CD8-positive, alpha-beta T cell (primary cell): ENCODE measurements at places on chromosomes 7 and 10.

DNA sequence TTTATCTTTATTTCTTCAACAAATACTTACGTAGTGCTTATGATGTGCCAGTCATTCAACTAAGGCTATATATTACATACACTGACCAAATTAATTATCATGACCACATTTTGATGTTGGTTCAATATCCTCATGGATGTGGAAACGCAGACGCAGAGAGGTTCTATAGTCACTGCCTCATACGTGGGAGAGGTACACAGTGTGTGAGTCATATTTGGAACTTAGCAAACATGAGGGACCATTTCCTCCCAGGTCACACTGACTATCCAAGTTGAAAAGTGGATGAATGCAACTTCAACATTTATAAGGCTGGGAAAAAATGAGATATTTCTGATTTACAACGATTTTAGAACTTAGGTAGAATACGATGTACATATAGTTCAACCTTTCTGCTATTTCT is 113.6 kb downstream of the PRLHR start:
- no peak for DNase-seq

- DNase-seq, result no peak
Measured at GRCh38 chr10:126628746-126629145, 41.7 kb downstream of the C10orf90 start.

GRCh38 chr10:85651497-85651882 is 715.1 kb downstream of the GRID1 start:
- no peak for DNase-seq

- DNase-seq, result no peak
Measured at GRCh38 chr10:53744746-53745145, 972.2 kb upstream of the MBL2 start.

DNA sequence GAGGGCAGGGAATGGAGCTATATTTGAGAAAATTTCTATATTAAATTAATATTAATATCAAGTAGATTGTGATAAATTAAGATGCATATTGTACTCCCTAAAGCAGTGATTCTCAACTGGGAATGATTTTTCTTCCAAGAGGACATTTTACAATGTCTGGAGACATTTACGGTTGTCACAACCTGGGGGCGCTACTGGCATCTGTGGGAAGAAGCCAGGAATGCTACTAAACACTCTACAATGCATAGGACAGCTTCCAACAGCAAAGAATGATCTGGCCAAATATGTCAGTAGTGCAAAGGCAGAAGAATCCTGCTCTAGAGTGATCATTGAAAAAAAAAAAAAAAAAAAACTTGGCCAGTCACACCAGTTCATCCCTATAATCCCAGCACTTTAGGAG is 100.0 kb downstream of the LSM5 start:
- DNase-seq, result no peak

DNA sequence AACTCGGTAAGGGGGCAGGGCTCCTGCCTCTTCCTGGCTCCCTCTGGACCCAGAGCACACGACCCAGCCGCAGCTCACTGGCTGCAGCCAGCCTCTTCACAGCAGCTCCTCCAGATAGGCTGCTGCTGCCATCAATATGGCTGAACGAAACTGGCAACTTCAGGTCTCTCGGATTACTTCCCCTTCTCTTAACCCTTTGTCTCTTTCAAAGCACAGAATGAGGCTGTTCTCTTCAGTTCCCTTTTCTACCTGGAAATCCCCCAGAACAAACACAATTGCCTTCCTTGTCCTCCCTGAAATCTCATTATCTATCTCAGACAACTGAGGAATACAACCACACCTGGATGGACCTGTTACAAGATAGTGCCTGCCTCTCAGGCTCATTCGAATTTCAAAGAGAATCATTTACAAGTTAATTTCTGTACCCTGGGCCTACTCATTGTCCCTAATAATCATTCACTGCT is 193.4 kb upstream of the MBL2 start:
- no peak for DNase-seq

GRCh38 chr7:135712796-135713195 is 15.2 kb downstream of the SLC13A4 start:
- DNase-seq, result no peak

DNA sequence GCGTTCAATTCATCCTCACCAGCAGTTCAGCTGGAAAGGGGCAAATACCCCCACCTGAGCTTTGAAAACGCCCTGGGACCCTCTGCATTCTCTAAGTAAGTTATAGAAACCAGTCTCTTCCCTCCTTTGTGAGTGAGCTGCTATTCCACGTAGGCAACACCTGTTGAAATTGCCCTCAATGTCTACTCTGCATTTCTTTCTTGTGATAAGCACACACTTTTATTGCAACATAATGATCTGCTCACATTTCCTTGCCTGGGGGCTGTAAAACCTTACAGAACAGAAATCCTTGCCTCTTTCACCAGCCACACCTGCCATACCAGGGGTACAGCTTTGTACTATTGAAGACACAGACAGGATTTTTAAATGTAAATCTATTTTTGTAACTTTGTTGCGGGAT is 155.8 kb upstream of the LANCL2 start:
- no peak for DNase-seq

DNA sequence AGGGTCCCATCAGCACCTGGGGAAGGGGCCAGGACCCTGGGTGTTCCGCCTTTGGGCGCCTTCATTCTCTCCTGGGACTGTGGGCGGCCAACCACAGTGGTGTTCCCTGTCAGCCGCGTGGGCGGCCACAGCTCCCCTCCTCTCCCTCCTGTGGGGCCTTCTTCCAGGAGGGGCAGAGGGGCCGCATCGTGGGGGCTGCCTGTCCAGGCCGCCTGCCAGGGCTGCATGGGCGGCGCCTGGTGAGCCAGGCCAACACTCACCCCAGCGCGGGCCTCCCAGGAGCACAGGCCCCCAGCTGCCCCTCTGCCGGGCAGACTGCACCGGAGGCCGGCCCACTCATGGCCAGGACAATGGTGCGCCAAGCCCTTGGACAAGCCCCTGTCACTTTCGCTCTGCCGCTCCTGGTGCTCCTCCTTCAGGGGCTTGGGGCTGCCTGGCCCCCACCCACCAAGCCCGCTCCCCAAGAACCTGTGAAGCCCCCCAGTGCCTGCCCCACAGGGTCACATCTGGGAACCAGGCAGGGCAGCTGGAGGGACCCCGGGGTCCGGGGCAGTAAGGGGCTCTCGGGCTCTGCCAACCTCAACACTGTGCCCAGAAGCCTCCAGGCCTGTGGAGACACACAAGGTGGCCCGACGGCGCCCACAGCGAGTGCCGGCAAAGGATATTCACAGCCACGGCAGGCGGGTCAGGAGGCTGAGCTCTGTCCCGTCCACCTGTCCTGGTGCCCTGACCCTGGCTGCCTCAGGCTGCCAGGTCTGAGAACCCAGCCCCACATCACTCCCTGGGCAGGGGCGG is 42.8 kb downstream of the AP5Z1 start:
- DNase-seq, result no peak

DNA sequence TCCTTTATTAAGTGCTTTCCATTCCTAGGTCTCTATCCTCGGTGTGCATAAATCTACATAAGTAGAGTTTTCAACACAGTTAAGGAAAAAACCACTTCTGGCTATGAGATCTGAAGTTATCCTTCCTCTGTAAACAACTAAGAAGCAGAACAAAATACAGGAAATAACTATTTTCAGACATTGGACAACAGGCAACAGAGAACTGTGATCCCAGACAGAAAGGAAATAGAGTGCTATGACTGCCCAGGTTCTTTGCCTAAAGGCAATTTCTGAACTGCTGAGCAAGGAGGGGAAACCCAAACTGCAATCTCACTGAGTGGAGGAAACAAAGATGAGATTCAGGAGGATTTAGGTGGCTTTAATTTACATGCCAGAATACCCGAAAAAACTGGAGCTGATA is 285.4 kb downstream of the SNX13 start:
- no peak for DNase-seq

DNA sequence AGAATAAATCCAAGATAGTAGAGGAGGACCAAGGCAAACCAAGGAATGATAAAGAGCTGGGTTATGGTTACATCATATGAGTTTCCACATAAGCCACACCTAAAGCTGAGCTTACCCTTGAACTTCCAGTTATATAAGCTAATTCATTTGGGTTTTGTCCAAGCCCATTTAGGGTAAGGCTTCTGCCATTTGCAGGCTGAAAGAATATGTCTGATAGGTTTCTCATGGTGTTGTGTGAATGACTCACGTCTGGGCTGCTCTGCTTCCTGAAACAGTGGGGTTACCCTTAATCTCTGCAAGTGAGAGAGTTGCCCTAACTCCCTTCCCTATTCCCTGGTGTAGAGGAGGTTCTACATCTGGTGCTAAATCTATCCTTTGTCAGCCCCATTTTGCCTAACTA is 60.8 kb downstream of the PTTG1IP2 start:
- DNase-seq, result no peak

DNA sequence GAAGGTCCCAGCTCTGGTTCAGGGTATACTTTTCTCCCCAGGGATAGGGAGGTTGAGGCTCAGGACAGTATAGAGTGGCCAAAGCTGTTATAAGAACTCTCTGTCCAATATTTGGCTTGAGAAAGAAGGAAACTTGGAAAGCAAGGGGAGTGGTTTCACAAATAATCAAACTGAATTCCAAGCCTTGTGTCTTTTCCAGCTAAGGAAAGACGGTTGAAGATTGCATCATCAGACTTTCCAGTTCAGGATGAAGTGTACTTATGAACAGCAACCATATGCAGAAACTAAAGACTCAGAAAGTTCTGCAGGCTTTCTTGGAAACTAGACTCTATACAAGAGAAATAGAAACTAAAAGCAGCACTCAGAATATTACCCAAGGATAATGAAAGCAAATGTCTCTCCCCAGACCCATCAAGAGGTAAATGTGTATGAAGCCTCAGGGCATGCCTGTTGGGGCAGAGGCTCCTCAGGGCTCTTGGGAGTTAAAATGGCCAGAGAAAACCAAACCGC is 46.4 kb downstream of the RAMP3 start:
- no peak for DNase-seq

DNA sequence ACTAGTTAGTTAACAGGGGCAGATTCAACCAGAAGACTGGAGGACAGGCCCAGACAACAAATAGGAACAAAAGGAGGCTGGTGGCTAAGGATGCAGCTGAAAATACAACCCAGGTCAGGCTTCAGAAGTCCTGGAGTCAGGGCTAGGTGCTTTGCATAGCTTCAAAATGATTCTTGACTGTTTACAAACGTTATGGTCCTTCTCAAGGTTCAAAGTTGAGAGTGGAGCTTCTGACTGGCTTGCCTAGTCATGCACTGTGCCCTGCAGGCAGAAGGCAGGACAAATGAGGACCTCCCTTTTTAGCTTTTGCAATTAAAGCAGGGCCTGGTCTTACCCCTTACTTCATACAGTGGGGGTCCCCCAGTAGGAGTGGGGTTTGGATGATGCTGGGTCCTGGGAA is 4.4 kb upstream of the CDH23 start:
- DNase-seq, result no peak

GRCh38 chr7:139673762-139674161 is 104.0 kb downstream of the HIPK2 start:
- DNase-seq, result no peak

DNA sequence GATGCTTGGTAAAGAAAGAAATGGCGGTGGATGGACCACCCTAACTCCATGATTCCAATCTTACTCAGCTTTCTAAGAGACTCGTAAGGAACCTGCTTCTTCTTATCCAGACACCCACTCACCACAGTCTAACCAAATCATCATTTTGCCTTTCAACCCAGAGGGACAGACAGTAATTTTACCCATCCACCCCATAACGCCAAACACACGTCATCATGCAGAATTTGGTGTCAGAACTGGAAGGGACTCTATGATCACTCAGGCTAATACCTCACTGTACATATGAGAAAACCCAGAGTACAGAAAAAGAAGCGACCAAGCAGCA is 388 bp downstream of the ECD start:
- DNase-seq, result peak; percentile 49

- DNase-seq, result no peak
Measured at GRCh38 chr10:35056686-35057085, 33.5 kb downstream of the CUL2 start.

DNA sequence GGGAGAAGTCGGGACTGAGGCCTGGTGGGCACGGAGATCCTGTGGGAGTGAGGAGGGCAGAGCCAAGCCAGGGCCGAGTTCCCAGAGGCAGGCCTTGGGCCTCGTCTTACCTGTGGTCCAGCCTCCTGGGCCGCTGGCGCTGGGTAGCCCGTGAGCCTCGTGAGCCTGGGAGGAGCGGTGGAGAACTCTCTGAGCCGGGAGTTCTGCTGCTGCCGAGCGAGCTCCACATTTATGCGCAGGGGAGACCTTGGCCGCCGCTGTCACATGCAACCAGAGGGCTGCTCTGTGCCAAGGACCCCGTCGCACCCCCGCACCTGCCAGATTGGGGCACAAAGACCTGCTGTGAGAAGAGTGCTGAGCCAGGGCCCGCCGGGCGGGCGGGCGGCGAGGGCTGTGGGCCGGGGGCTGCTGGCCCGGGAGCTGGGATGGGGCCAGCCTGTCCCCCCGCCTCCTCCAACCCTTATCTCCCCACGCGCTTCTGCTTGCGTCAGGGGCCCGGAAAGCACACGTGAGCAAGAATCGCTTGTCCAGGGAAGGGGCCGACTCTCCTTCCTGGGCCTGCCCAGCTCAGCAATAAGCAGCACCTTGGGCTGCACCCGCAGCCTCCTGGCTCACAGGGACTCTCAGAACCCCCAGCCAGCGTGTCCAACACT is 10.2 kb downstream of the VENTX start:
- DNase-seq, result no peak

- no peak for DNase-seq
Measured at GRCh38 chr7:24328050-24328449, 44.1 kb downstream of the NPY start.

DNA sequence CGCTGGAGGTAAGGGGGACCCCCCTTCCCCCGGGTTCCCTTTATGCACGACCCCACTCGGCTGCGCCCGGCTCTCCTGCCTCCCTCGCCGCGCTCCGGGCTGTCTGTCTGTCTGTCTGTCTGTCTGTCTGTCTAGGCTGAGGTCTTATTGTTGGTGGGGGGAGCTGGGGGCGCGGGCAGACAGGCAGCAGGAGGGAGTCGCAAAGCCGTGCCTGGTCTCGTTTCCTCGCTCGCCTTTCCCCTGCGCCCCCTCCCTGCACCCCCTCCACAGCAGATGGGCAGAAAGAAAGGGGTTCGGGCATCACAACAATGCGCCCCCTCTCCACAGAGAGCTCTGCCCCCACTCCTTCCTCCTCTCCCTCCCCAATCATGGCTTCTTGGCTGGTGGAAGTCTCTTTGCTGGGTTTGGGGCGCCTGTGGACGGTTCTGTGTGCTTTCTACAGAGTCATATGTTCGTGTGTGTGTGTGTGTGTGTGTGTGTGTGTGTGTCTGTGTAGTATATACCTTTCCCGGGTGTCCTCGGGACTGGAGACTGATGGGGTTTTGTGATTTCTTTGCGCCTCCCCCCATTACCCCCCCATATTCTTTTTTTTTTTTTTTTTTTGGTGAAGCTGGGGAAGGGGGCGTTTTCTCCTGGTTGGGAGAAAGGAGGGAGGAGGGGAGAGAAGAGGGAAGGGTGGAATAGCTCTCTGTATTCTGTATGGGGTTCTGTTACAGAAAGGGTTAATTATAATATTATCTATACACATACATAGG is 1.9 kb downstream of the AUTS2 start:
- no peak for DNase-seq

DNA sequence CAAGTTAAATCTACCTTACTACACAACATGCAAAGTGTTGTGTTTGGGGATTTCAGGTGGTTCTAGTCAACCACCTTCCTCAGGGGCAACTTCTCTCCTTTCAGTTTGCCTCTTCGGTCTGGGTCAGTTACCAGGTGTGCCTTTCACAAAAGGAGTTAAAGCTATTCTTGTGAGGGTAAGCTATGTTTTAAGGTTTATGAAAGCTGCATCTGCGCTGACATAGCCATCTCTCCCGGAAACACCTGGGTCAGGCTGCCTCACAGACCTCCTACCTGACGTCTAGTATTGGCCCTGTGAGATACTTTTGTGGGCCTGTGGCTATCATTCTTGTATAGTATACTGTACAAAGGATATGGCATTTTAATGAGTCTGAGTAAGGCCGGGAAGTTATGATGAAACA is 67.7 kb upstream of the ITGA8 start:
- no peak for DNase-seq

GRCh38 chr7:102236592-102237287 is 49.9 kb upstream of the SH2B2 start:
- DNase-seq, result peak; percentile 26
